Stimulated activated CD4-positive, alpha-beta T cell treated with anti-CD3 and anti-CD28 coated beads, Interleukin-1b, Interleukin-23, amount 100 ng/mL, for 1 hour (primary cell): ENCODE measurements at places on chromosomes 5 and 9.

- DNase-seq = no peak
Observed at GRCh38 chr5:150505041-150505511, 2.9 kb upstream of the NDST1 start.

DNA sequence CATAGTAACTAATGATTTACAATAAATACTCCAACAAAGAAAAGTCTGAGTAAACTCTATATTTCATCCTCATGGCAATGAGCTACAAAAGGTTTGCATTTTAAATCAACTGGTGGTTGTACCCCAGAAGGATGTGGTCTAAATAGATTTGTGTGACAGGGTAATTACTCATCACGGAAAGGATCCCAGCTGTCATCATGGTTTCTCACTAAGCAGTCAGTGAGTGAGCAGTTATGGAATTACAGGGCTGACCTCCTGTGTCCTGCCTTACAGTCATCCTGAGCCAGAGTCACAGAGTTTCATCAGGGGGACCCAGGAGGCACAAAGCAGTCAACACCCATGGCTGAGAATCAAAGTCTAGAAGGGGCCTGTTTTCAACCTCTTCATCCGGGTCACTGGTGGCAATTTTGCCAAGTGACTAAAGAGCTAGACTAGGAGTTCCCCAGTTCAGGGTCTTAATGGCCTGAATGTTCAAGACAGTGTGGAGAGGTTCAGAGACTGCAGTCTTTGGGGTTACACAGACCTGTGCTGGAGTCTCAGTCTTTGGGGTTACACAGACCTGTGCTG is 210.7 kb upstream of the SLC24A2 start:
- no peak for DNase-seq

GRCh38 chr5:7823594-7823993 is 27.3 kb downstream of the CFAP90 start:
- no peak for DNase-seq

DNA sequence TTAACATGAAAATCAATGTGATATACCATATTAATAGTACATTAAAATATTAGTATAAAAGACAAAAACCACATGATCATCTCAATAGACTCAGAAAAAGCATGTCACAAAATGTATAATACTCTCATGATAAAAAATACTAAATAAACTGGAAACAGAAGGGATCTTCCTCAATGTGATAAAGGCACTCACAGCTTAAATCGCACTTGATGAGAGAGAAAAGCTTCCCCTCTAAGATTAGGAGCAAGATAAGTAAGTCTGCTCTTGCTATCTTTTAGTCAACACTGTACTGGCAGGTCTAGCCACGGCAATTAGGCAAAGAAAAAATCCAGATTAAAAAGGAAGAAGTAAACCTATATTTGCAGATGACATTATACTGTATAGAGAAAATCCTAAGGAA is 21.8 kb upstream of the MSH3 start:
- DNase-seq = no peak

DNA sequence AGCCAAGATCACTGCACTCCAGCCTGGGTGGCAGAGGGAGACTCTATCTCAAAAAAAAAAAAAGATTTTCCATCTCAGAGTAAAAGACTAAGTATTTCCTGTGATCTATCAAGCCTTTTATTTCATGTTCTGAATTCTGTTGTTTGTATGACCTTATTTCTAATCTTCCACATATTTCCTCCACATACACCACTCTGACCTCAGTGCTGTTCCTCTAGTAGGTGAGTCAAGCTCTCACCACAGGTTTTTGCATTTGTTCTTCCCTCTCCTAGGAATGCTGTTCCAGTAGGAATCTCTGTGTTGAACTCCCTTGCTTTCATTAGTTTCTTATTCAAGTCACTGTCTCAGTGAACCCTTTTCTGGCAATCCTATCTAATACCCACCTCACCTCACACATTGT is 68.1 kb downstream of the INVS start:
- no peak for DNase-seq

DNA sequence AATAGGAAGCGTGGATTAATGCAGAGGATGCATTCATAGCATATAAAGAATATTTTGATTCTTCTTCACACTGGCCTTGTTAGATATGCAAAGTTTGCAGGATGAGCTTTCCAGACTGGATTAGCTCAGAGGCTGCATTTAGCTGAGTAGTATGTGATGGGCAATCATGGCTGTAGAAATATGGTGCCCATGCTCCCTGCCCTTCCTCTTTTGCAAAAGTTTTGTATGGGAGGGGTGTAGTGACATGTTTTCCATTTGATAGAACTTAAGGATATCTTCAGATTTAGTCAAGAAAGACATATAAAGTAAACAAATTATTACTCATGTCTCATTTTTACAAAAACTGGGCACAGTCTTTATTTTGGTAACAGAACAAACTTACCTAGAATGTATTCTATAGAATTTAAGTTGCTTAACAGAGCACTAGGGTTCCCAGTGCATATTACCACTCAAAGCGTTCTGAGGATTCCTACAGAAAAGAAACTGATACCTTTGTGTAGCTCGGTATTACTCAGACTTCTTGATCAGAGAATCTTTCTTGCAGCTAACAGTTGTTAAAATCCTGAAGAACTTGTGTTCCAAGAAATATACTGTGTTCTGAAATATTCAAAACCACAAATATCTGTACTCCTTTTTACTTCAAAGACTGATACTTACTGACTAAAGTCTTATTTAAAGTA is 9.8 kb downstream of the GTF3C4 start:
- no peak for DNase-seq

DNA sequence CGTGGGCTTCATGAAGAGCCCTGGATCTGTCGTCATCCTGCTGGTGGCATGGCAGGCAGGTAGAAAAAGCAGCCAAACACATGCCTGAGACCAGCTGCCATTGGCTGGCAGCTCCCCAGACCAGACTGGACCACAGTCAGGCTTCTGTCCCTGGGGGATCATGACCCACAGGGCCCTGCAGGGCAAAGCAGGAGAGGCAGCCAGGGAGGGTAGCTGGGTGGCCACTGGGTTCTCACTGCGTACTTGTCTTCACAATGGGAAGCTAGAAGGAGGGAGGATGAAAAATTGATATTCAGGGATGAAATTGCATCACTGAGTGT is 67.8 kb upstream of the GARNL3 start:
- no peak for DNase-seq

DNA sequence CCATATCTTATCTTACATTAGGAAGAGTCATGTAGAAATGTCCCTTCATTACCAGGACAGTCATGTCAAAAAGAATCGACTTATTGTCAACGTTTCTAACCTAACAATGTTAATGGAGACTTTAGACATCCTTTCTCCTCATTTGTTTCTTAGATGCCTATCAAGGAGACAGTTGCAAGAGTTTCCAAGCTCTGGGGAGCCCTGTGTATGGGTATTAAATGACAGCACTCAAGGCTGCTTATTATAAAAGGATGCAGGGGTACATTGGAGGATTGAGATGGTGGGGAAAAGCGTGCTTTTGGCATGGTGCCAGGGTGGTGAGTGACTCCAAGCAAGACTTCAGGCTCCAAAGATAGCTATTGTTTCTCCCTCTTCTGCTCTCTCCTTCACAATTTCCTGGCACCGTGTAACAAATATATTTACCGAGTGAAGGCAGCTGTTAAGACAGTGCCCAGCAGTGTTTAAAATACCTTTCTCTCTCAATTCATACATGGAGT is 461.3 kb upstream of the CLINT1 start:
- no peak for DNase-seq

DNA sequence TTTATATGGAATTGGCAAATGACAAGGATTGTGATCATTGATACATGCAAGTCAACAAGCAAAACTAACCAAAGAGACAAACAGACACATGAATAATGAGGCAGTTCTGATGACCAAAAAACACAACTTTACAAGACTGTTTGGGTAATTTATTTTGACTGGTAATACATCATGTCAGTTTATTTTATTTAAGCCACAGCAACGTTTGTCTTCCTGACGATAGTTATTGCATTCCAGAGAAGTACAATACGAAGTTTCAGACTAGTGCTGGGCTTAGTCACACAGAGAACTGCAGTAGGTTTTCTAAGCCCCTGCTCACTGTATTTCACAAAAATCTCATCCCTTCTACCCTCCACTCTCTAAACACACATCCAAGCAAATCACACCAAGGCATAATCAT is 514.2 kb downstream of the RAB3C start:
- no peak for DNase-seq

GRCh38 chr5:54370982-54371381 is 60.6 kb upstream of the ARL15 start:
- no peak for DNase-seq

DNA sequence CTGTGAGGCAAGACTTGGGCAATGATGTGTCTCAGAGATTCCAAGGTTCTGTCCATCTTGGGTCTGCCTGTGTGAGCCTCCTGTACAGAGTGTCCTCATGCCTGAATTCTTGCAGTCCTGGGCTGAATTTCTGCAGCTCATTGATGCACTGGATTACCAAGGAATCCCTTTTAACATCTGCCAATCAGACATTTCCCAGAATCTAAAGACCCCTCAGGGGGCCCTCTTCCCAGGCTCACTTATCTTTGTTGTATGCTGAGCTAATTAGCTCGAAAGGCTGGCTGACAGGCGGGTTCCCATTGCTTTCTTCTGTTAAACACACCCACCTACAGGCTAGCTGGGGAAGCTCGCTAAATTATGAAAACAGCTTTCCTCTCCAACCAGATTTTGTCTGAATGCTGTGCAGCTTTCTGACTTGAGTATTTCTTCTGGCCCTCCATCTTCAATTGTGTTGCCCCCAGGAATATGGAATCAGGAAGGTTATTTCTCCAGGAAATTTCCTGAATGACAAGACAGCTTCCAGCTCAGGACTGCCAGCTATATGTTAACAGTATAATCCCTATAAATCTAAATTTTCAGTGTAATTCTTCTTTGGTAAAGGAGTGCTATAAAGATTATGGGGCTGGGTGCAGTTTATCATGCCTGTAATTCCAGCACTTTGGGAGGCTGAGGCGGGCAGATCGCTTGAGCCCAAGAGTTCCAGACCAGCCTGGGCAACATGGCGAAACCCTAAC is at the start of gene LIX1:
TSS of gene LIX1 (minus strand) at position 91 of the 734 bp plus-strand sequence. CDS start at position 56, 35 bp downstream.
- no peak for DNase-seq

DNA sequence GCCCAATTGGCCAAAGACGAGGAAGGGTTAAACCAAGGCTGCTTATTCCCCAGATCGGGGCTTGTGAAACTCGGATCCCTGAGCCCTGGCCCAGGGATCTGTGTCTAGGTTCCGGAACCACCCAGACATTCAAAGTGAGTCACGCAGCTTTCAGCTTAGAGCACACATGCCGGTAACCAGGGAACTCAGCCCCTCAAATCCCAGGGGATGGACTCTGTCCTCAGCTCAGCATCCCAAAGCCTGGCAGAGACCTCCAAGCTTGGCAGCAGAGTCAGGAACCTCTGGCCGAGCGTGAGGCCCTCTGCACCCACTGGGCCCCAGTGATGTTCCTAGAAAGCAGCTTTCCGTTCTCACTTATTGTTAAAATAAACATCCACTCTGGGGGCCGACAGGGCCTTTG is 5.1 kb downstream of the PNPLA7 start:
- no peak for DNase-seq

DNA sequence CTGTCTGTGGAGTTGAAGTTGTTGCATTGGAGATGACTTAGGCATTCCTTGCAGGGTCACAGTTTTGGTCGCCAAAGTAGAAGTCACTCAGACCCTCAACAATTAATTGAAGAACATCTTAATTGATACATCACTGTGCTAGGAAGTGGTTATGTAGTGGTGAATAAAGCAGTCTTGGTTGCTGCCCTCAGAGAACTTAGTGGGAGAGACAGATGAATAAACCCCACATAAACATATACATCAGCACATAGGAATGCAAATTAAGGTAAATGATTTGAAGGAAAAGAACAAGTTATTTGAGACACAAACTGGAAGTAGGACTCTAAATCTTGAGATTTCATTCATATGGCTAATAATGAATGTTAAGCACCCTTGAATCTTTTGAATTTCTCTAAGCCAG is 25.7 kb downstream of the FAM174A start:
- no peak for DNase-seq

- no peak for DNase-seq
Observed at GRCh38 chr5:180618487-180618828, 27.2 kb upstream of the SCGB3A1 start.

DNA sequence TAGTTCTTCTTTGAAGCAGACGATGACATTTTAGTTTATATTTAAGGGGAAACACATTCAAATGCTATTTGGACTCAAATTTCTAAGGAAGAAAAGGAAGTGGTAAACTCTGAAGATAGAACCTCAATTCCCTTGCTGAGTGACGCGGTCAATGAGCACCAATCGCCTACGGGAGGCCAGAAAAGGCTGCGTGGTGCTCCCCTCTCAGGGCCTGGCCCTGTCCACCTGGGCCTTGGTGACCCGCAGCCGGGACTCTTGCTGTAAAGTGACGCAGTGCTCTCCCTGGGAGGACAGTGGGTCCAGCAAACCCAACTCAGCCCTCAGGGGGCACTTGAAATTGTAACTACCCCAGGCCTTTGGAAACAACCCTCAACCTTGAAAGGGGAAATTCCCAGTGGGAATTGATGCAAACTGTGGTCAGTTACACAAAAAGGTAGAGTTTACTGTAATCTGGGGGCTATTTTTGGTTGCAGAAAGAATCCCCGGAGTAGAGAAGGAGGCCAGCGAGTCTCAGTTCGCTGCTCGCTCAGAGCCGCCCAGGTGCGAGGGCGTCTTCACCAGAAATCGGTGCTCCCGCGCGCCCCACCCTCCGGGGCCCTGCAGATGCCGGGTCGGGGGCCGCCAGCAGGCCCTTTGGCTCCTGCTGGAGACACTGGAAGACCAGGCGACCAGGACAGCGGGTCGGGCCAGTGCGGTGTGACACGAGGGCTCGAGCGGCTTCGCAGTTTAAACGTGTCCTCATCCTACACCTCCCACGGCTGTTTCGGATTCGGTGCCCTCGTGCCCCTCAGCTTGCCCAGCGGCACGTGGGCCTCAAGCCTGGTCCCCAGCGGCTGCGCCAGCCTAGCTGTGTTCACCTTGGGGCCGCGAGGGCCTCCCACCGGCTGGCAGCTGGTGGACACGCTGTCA is 1.4 kb upstream of the ANKRD33B start:
- DNase-seq = no peak
